ENCODE measurements at places on chromosomes 3 and 15.

- DNase-seq: no peak
Observed at GRCh38 chr3:126416943-126417342, 22.2 kb downstream of the CFAP100 start.

DNA sequence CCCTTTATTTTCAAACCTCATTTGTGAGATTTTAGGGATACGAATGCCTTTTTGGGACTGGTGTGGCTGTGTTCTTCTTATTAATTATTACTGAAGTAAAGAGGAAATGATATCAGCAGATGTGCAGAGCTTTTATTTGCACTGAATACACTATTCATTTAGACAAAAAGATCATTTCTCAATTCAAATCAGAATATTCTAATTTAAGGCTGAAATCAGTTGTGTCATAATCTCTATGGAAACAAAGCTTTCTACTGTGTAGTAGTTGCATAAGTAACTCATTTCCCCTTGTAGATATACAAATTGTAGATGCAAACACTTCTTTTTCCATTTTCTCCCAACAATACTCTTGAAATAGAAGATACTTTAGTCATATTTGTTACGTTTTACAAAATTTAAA lies 56.0 kb downstream of the PDE8A start:
- no peak for DNase-seq

DNA sequence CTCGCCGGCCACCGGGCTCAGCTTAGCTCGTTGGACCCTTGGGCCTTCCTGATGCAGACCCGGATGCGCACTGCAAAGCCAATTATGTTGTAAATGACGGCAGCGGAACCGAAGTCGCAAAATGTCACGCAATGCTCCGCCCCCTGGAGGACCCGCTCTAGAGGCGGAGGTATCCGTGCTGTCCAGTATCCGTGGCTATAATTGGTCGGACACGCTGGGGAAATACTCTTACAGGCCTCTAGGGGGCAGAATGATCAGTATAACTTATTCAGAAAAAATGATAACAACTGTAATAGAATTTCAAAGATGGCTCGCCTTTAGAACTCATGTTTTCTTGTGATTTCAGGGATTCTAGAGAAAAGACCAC lies at the start of gene PRR23B:
Gene PRR23B, minus strand, starts transcription at position 59 of the 367 bp plus-strand sequence. CDS start 265 bp downstream, outside the sequence.
- DNase-seq: no peak

DNA sequence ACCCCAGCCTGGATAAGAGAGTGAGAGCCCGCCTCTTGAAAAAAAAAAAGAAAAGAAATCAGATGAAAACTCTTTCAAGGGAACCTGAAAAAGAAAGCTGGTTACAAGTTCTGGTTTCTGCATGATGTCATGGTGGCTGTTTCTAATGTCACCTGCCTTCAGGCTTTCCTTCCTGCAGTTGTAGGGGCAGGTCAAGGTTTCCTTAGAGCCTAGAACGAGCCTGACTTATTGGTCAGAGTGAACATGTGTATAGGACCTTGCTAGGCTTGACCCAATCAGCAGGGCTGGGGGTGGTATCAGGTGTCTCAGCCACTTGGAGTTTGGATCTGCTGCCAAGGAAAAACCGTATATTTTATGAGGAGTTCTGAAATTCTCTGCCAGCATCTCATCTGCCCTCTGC lies 3.8 kb downstream of the IVD start:
- DNase-seq: no peak

- no peak for DNase-seq
Observed at GRCh38 chr3:104755791-104756190, 610.9 kb upstream of the ALCAM start.

DNA sequence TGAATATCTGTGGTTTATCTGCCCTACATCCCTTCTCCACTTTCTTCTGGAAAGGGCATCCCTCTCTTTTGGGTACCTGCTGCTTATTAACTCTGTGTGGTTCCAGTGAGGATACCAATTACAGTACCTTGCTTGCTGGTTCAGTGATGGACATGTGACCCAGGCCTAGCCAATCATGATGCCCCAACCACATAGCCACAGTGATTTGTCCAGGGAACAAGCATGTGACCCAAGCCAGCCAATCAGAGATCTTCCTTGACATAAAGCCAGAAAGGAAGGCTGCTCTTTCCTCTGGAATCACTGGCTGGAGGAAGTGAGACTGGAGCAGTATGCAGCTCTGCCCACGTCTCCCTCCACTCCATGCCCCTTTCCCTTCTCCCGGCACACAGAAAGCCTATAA lies 10.9 kb upstream of the TMEM158 start:
- no peak for DNase-seq

- no peak for DNase-seq
Observed at GRCh38 chr3:125967156-125967555, 1.8 kb upstream of the ROPN1B start.

DNA sequence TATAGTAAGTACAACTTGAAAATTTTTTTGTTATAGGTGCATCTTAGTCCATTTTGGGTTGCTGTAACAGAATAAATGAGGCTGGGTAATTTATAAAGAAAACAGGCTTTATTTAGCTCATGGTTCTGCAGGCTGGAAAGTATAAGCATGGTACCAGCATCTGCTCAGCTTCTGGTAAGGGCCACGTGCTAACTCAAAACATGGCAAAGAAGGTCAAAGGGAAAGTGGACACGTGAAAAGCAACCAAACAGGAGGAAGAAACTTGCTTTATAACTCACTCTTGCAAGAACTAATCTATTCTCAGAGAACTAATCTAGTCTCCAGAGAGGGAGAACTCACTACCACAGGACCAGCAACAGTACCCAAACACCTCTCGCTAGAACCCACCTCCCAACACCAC lies 9.1 kb downstream of the HDGFL3 start:
- DNase-seq: no peak

- DNase-seq: peak; percentile 43
Observed at GRCh38 chr15:40098489-40099261, 10.0 kb downstream of the BMF start.

DNA sequence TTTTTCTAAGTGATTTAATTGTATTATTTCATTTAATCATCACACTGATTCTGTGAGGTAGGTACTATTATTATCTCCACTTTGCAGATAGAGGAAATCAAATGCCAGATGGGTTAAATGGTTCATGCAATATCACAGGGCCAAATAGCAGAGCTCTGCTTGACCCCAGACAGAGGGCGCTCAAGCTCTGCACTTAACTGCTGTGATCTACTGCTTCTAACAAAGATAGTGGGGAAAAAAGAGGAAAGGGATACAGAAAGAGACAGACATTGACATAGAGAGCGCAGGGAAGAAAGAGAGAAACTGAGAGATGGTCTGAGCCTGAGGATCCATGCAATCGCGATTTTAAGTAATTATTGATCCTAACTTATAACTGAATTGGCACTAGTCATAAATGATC lies 279.1 kb upstream of the THRB start:
- no peak for DNase-seq

- DNase-seq: no peak
Observed at GRCh38 chr3:50324351-50325112, 2.0 kb upstream of the HYAL2 start.

DNA sequence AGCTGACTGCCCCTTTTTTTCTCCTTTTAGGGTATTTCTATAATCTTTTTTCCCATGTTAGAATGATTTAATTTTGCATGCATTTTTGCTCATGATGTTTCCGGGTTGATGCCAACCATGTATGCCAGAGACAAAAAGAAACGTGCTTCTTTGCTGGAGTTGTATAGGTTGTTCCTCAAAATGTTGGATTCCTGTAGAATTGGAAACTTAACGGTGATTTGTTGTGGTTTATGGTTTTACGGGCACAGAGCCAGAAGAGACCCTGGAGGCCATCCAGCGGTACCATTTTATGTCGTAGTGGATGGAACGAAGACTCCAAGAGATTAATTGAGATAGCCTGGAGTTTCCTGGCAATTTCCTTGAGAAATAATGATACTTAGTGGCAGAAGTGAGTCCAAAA lies 481.5 kb upstream of the RGMA start:
- no peak for DNase-seq

DNA sequence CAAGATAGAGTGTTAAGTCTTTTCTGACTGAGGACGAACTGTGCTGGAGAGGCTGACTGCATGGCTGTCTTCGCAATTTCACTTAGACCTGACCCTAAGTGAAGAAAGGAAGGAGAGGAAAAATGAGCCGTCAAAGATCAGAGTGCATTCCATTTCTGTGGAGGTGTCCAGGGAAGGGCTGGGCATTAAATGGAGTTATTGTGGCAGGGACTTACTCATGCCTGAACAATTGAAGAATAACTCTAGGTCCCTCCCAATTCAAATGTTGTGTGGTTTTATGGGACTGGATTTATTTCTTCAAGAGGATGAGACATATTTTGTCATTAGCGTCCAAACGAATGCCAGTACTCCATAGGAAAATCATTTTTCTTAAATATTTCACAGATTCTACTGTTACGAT lies 187.3 kb upstream of the CFAP20DC start:
- no peak for DNase-seq

- no peak for DNase-seq
Observed at GRCh38 chr3:174547801-174548435, 311.2 kb upstream of the NAALADL2 start.

- no peak for DNase-seq
Observed at GRCh38 chr3:17874636-17875035, 132.2 kb upstream of the TBC1D5 start.

- no peak for DNase-seq
Observed at GRCh38 chr15:82646250-82647044, 716 bp downstream of the CPEB1 start.

DNA sequence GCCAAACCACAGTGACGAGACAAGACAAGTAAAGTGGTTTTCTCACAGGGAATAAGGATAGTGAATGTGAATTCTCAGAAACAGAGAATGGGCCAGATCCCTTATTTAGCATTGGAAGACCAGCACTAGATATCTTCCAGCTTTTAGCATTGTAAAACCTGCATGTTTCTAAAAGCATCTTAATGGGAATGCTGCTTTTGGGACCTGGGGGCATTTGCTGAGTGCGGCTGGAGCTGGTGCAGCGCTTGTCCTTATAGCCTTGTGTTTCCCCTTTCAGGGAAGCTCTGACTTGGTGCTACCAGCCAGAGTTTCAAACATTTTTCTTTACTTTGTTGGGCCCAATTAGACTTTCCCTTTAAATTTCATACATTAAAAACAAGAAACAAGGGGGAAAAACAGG lies 52.9 kb downstream of the CLSTN2 start:
- no peak for DNase-seq

DNA sequence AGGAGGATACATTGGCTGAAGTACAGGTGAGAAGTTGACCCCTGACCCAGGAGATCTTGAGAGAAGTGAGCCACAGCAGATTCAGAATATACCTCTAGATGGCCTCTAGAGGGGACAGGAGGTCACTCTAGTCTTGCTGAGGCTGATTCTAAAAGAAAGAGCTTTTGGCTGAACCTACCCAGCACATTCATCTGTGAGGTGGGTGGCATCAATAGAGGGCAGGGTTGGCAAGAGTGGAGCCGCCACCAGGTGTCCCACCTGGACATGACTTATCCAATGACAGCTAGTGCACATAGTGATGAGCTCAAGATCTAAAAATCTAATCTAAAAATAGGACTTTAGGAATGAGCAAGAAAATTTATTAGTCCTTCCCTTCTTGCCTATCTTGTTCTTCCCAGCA lies 51.6 kb downstream of the CYP19A1 start:
- no peak for DNase-seq

DNA sequence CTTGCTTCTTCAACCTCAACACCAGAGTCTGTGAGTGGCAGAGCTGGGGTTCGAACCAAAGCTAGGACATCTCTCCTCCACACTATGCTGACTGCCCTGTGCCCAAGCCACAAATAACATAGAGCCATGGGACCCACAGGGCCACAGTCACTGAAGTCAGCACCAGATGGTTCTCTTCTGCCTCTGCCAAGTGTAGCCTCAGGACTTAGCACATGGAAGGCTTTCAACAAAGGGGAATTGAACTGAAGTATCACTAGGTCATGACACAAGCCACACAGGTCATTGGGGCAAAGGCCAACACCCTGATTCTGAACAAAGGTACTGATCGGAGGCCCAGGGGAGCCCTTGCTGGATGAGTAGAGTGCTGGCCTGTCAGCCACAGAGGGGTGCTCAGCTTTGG lies 83.6 kb downstream of the BDH1 start:
- no peak for DNase-seq

DNA sequence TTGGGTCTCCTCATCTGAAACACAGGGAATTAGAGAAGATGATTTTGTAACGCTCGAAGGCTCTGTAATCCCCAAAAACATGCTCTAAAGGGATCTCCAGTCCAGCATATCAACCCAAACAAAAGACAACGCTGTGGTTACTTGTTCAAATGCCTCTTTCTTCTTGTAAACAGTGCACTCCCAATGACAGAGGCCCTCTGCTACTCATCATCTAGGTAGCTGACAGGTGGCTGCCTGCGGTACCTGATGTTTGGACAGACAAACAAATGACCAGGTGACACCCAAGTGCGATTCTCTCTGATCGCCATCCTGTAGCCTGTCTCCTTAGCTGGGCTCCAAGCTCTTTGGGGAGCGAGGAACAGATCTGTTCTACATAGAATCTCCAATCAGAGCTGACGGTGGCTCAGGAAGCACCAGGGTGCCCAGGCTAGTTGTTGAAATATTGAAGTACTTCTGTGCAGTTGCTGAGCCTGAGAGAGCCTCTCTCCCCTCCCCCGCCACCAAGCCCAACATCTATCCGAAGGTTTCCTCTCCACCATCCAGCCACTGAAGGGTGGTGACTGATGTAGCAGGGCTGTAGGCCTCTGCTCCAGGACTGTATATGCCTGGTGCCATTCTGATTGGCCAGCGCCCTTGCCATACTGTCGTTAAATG lies 238.7 kb downstream of the XXYLT1 start:
- no peak for DNase-seq

- DNase-seq: no peak
Observed at GRCh38 chr3:120824613-120825012, 82.1 kb downstream of the GTF2E1 start.

GRCh38 chr15:98375513-98376340 lies 272.6 kb upstream of the IGF1R start:
- no peak for DNase-seq

DNA sequence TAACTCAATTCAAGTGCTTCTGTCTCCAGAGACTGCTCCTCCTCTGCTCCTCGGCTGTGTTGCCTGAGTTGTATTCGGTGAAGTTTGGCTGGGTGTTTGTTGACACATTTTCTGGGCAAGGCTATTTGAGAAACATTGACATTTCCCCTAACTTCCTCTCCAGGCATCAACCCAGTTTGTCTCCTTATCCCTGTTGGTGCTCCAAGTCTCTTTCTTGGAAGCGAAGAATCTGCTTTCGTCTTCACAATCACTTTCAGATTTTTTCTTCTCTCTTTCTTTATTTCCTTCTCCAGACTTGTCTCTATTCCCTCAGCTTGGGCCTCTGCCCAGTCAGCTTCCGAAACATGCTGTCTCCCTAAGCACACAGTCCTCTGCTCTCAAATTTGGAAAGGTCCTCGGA lies 84.7 kb downstream of the ETV5 start:
- DNase-seq: no peak

DNA sequence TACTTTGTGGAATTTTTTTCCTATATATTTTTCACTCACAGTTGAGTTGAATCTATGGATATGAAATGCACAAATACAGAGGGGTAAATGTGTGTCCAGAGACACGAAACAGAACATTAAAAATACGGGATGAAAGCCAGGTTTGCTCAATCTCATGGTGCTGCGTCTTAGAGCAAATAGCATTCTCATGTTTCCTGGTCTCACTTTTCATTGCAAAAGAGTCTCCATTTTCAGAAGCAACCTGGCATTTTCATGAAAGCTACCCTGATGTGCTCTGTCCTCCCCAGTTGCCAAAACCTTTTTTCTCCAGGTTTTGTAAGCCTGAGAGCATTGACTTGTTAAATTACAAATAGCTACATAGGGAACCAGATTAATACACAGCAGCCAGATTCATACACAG lies 49.5 kb upstream of the MBNL1 start:
- DNase-seq: no peak

Measured in stimulated activated CD8-positive, alpha-beta memory T cell treated with anti-CD3 and anti-CD28 coated beads, Interleukin-4, amount 100 ng/mL, for 4 hours (primary cell).